HL-60 (cell line): ENCODE measurements at places on chromosomes 5 and 9.
A peak's percentile ranks its signal among the peaks of the same experiment; 100 is the strongest.

DNA sequence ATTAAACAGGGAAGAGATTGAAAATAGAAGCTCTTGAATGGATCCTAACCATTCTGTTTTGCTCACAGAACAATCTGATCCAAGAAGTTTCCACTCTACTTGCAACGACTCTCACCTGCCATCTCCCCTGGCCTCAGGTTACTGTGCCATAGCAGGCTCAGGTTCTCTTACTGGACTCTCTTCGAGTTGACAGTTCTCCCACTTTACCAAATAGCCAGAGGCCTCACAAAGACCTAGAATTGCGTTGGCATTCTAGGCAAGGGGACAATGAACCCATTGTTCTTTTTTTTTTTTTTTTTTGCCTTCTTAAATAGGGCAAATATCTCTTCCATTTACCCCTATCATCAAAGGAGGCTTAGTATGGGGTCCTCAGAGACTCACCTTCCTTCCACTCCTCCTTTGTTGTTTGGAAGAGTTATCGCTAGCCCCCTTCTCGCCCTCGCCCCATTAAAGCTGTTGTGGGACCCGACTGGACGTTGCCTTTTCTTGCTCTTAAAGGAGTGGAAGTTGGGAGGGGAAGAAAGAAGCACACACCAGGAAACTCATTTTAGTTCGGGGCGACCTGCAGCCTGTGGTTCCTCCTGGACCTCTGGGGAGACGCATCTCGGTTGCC is 688 bp upstream of the PLPPR1 start:
- DNase-seq, result no peak

DNA sequence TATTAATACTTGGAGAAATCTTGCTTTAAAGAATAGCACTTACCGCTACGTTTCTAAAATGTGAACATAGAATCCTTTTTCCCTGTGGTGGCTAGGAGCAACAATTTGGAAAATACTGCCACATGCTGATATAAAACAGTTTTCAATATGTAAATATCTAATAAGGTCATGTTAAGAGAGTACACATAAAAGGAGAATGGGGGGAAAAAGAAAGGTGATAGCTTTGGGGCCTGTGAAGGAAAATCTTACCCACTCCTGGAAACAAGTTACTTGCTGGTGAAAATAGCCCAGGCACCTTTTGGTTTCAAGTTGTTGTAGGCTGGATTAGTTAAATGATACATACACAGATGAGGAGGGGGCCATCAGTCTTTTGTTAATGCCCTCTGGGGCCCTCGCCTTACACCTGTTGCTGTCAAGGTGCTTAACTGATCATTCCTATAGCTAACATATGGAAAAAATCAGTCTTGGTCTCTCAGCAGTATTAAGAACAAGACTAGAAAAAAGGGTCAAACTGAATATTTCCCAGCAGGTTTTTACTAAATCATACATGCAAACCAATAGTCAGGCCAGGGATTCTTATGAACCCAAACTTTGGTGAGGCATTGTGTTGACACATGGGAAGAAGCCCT is 24.1 kb downstream of the FYB1 start:
- DNase-seq, result no peak

DNA sequence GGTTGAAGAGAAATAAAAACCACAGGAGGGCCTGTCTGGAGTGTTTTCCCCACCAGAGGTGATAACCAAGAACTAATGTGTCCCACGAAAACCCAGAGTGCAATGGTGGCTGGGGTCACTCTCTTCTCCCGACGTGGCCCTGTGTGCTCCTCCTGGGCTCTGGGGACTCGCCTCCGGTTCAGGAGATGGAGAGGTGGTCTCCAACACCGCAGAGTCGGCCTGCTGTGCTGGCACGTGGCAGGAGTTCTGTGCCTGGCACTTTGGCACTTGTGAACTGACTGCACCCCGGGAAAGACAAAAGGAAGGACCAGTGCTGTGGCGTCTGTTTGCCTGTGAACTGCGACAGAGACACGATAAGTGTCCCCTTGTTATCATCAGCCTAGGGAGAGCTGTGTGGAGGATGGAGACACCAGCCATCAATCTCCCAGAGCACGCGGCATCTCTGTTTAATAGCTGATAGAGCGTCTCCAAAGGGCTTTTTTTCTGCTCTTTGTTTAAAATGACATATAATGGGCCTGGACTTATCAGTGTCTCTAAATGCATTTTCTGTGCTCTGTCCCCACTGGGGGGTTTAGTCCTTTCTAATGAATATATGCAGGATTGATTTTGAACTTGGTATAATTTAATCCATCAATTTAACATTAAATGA is 98.3 kb downstream of the MRPL36 start:
- DNase-seq, result no peak

DNA sequence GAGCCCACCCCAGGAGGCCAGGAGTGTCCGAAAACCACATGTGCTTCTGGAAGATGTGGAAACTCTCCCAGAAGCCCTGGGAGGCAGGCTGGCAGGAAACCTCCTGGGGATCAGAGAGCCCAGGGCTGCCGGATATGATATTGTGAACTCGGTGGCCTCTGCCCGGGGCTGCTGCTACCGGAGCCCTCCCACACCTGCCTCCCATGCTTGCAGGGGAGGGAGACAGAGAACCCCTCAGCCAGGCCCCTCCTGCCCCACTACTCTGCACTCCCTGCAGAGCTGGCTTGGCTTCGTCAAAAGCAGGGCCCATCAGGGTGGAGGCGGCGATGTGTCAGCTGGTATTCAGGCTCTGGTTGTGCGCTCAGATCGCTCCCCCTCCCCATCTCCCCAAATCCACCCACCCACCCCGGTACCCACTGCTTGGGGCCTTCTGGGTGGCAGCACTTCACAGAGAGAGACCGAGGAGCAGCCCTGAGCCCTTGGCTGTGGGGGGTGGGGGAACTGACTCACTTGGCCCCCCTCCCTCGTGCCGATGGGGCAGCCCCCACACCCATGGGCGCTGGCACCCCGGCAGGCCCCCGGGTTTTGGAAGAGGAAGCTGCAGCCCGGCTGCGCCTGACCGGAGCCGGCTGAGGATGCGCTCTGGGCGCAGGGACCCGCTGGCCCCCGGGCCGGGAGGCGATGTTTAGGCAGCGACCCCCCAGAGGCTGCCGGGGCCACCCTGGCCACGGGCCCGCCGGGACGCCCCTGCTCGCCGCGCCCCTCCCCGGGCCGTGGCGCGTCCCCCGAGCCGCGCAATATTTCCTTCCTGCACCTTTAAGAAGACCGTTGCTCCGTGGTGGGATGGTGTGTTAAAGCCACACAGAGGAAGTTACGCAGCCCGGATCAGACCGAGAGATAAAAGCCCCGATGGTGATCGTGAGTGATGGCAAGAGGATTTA is 786 bp upstream of the NTNG2 start:
- DNase-seq, result peak; percentile 64

DNA sequence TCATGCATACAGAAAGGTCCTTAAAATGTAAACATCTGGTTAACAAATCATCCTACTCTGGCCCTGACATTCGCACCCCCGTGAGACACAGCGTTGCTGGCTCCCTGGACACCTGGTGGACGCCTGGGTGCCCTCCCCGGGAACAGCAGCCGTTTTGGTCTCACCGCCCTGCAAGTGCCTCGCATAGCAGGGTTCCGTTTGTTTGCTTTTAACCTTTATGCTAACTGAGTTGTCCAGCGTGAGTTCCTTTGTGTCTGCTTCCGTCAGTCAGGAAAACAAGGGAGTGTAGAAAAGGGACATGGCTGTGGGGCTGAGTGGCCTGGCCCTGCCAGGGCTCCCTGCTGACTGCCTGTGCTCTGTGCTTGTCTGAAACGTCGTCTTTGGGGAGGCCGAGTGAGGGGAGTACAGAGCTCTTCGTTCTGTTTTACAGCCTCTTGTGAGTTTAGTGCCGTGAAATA is 91.8 kb upstream of the CACNA1B start:
- DNase-seq, result no peak

- no peak for DNase-seq
These were observed 43.7 kb upstream of the GABRA1 start for GRCh38 chr5:161804263-161804662.

- no peak for DNase-seq
These were observed 71.2 kb downstream of the MTAP start for GRCh38 chr9:21873540-21874221.

GRCh38 chr5:122180863-122181548 is 51.7 kb downstream of the ZNF474 start:
- no peak for DNase-seq

GRCh38 chr9:110048976-110049698 is 158.8 kb downstream of the C9orf152 start:
- no peak for DNase-seq

DNA sequence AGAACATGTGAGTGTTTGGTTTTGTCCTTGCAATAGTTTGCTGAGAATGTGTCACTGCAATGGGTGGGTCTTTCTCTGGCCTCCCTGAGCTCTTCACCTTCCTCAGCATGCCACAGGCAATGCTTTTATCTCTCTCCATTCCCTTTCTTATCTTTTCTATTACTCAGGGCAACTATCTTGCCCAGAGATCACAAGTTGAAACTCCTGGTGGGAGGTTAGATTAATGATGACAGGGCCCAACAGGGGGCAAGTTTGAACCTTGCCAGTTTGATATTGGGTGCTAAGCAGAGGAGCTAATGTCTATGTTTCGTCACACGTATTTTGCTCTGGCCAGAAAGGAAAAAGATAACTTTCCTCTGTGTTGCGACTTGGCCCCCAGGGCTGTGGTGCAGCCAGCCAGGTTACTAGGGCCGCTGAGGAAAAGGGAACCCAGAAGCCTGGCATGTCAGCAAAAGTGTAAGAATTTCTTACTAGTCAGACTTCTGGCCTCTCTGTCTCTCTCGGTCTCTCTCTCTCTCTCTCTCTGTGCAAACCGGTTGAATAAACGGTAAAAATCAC is 299.3 kb upstream of the POU5F2 start:
- DNase-seq, result no peak

DNA sequence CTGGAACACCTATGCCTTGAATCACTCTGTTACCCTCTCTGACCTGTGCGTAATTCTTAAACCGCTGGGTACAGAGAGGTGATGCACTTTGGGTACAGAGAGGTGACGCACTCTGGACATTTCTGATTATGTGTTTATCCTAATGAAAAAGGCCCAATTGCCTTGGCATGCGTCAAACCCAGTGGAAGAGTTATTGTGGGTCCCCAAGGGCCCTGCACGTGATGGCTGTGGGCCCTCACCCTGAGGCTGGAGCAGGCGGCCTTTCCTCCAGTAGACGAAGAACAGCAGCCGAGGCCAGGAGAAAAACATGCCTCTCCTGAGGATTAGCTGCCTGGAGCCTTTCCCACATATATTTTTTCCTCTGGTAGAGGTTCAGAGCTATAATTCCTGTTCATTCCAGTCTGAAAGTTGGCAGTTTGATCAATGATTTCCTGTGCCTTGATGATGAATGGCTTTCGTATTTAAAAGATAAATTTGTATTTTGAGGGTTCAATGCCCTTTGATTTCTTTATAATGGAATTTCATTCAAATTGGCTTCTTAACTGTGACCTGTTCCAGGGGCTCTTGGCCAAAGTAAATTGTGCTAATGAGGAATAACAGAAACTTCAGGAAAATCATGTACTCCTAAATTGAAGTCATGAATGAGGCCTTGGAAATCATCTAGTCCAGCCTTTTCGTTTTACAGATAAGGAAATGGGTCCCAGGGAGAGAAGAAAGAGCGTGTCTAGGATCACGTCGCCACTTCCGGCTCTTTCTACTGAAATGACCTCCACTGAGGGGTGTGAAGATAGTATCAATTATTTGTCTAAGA is 22.8 kb downstream of the ACER2 start:
- no peak for DNase-seq

DNA sequence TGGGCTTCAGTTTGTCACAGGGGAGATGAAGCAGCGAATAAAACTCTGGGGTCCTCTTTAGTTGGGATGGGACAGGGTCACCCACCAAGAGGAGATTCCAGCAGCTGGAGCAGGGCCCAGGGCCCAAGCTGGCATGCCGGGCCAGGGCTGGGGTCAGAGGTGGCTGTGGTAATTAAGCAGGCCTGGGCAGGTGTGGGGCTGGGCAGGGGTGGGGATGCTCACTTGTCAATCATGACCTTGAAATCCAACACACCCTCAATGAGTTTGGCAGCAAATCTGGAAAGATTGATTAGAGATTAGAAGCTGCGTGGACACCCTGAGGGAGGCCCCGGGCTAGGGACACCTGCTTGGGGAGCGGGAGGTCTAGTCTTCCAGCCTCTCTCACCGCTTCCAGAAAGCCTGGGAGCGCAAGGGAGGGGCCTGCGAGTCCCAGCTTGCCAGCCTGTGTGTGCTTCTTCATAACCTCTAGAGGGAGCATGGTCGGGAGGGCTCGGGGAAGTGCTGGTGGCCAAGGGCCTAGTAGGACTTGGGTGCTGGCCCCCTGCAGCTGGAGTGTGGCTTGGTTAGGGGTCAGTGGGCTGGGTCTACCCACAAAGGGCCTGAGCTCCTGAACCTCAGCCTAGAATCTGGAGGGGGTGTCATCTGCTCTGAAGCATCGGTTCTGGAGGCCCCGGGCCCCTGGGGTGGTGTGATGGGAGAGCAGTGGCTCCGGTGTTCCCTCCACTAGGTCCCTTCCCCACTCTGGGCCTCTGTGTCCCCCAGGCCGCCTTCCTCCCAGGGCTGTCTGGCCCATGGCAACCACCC is 7.6 kb downstream of the CRAT start:
- peak; percentile 63 for DNase-seq
